ENCODE measurements at places on chromosomes 2 and 18. TPM values are rescaled to one million over a fixed set of nuclear protein-coding genes. Genes with fewer than 3 reads are reported as not detected.
A peak's percentile ranks its signal among the peaks of the same experiment; 100 is the strongest.

DNA sequence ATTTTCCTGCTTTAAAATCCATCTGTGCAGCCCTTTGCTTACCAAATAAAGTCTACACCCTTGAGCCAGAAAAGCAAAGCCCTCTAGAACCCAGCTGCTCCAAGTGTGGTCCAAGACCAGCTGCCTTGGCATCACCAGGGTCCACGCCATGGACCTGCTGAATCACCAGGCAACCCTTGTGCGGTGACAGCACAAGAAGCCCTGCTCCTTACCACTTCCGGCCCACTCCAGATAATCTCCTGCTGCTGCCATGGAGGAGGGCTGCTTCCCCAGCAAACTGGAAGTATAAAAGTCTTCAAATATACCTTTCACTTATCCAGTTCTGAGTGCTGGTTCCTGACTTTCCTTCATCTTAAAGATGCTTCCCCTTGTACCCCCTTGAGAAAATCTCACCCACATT, 106.0 kb upstream of the PKDCC start:
- H3K36me3 ChIP-seq: no peaks in the 10 kb centered on the region
- H3K27ac ChIP-seq: peak overlapping the region; percentile 68
- H3K4me3 ChIP-seq: no peak overlapping the region
- H3K4me1 ChIP-seq: no peaks in the 10 kb centered on the region
- DNase-seq: no peak

Gene GREB1
- total RNA-seq: 7.6 TPM

DNA sequence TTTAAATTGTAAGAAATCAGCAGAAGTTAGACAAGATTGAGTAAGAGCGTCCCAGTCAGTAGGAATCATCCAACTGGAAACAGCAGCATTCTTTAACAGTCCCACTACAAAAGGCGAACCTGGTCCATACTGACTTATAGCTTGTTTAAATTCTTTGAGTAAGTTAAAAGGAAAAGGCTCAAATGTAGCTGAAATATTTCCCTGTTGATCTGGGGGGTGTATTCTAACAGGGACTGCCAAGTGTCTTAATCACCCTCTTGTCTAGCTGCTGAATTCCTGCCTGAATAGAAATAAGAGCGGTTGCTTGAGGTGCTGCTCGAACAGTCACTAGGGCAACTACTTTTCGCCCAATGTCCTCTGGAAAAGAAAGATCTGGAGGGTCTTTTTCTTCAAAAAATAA, 56.4 kb upstream of the FMNL2 start:
- no peak overlapping the region for H3K4me3 ChIP-seq
- no peak for DNase-seq
- H3K27ac ChIP-seq: no peak overlapping the region
- H3K27me3 ChIP-seq: no peaks in the 10 kb centered on the region

- no peaks in the 10 kb centered on the region for H3K4me1 ChIP-seq
- H3K27me3 ChIP-seq: no peaks in the 10 kb centered on the region
- H3K4me3 ChIP-seq: no peak overlapping the region
- no peak overlapping the region for H3K27ac ChIP-seq
- no peak for DNase-seq
- no peaks in the 10 kb centered on the region for H3K36me3 ChIP-seq
These were observed 19.6 kb upstream of the FIGN start for GRCh38 chr2:163755366-163755765.

- no peak overlapping the region for H3K4me3 ChIP-seq
- H3K27me3 ChIP-seq: no peaks in the 10 kb centered on the region
- H3K27ac ChIP-seq: no peak overlapping the region
- no peaks in the 10 kb centered on the region for H3K4me1 ChIP-seq
- peaks cover 38% of the 10 kb centered on the region for H3K36me3 ChIP-seq
These were observed 29.6 kb upstream of the RNU4ATAC start for GRCh38 chr2:121501031-121501430.

Gene RAD51AP2
- total RNA-seq: 0.28 TPM

DNA sequence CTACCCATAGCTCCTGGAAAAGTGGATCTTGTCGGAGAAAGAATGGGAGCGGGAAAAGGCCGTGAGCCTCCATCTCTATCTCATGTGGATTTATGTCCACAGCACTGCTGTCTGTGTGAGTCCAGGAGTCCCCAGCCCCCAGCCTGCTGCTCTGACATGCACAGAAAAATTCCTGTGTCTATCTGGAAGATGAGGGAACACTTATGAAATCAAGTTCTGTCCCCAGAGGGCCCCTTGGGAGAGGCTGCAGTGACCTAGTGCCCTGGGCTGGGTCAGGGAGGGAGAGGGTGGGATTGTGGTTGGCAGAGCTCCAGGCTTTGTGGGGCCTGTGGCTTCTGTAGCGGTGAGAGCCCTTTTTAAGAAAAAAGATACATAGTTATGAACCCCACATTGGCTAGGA, 37.6 kb downstream of the HJURP start:
- no peak overlapping the region for H3K27ac ChIP-seq
- H3K36me3 ChIP-seq: no peaks in the 10 kb centered on the region
- DNase-seq: no peak
- H3K4me1 ChIP-seq: no peaks in the 10 kb centered on the region
- no peaks in the 10 kb centered on the region for H3K27me3 ChIP-seq
- H3K4me3 ChIP-seq: no peak overlapping the region

Gene PMAIP1
- 0.75 TPM for total RNA-seq

DNA sequence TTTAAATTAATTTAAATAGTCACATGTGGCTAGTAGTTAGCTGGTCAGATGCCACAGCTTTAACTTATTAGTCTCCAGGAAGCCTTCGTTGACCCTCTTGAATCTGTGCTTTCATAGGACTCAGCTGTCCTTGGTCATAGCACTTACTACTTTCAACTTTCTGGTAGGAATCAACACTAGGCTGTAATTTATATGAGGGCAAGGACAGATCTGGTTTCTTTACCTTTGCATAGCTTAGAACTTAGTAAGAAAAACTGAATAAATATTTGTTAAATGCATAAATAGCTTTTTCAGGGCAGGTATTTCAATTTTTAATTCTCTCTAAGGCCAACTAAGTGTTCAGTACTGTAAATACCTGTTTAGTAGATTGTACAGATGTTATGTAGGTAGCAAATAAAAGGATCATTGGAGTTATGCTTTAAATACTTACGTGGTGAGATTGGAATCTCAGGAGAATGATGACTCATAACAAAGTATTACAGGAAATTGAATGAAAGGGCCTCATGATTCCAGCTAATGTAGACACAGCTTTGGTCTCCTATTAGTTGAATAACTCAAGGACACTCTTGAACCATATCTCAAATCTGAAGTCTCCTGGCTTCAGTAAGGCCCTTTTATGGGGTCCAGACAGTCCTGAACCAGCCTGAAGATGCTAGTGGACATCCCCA, 2.6 kb downstream of the CLIP4 start:
- H3K4me3 ChIP-seq: no peak overlapping the region
- no peaks in the 10 kb centered on the region for H3K27me3 ChIP-seq
- no peaks in the 10 kb centered on the region for H3K36me3 ChIP-seq
- DNase-seq: no peak
- H3K27ac ChIP-seq: peak overlapping the region; percentile 97

Gene TMEM200C
- total RNA-seq: 0.26 TPM

Gene LRATD1
- 3.1 TPM for total RNA-seq

Measured in right atrium auricular region (tissue), 2 donors.